ENCODE measurements at places on chromosomes 4 and X.
A peak's percentile ranks its signal among the peaks of the same experiment; 100 is the strongest.

DNA sequence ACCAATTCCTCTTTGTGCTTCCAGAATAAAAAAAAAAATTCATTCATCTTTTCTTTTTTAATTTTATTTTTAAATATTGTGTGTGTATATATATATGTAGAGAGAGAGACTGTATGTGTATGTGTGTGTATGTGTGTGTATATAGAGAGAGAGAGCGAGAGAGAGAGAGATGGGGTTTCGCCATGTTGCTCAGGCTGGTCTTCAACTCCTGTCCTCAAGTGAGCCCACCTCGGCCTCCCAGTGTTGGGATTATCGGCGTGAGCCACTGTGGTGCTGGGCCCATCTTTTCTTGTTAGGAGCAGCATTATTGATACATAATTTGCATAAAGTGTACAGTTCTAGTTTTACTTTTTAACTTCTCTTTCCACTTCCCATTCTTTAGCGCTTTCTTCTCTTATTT, 33.6 kb downstream of the KDM6A start:
- no peak for DNase-seq

DNA sequence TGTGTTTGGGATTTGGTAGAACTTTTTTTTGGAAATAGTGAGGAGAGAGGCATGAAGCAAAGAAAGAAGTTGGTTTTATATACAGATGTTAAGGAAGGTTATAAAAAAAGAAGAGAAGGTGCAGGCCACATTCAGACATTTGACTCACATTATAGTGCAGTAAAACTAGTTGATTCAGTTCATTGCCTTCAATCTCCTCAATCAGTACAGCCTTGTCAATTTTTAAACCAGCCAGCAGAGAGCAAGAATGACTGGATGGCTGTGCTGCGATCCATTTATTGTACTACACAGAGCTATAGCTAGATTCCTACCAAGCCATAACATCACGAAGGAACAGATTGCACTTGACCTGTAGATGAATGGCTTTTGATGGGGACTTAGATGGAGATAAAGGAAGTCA, 79.7 kb upstream of the LSM6 start:
- no peak for DNase-seq

DNA sequence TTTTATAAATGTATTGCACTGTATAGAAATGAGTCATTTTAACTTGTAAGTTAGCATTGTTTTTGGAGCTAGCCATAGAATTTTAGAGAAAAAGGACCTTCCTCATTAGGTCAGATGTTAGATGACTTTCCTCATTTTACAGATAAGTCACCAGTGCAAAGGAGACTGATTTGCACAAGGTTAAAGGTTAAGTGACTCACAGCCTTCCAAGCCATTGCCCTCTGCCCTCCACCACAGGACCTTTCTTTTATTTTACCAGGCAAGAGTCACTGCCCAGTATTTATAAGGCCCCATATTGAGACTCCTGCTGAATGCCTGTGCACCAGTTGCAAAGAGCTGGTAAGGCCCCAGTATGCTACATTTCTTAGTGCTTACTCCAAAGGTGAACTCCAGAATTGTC, 4.2 kb upstream of the ABCG2 start:
- no peak for DNase-seq

DNA sequence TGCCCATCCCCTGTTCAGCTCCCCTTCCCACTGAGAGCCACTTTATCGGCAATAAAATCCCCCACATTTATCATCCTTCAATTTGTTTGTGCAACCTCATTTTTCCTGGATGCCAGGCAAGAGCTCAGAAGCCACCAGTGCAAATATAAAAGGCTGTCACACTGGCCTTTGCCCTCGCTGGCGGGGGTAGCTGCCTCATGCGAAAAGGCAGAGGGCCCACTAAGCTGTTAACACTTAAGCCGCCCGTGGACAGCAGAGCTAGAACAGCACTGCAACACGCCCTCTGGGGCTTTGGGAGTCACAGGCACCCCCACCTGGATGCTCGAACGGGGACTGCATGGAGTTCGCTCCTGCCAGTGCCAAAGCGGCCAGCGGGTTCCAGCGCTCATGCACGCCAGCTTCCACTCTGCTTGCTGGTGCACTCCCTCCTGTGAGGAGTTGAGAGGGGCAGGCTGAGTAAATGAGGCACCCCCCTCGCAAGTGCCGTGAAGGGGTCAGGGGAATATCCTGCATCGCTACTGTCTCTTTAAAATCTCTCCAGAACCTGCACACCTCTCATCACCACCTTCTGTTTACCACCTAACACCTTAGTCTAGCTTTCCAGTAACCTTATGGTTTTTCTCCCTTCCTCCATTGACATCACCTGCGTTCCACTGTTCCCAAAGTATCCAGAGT, 99.5 kb downstream of the SORBS2 start:
- DNase-seq = no peak

GRCh38 chr4:52659722-52660261, 691 bp upstream of the USP46 start:
- DNase-seq = no peak

GRCh38 chr4:151864068-151864467, 103.3 kb upstream of the GATB start:
- DNase-seq = no peak

GRCh38 chr4:16942491-16942890, 44.0 kb upstream of the LDB2 start:
- DNase-seq = no peak

- DNase-seq = no peak
These were observed 50.3 kb downstream of the UGT2B4 start for GRCh38 chr4:69445388-69445787.

- DNase-seq = no peak
These were observed 5.6 kb upstream of the CENPC start for GRCh38 chr4:67550857-67551256.

DNA sequence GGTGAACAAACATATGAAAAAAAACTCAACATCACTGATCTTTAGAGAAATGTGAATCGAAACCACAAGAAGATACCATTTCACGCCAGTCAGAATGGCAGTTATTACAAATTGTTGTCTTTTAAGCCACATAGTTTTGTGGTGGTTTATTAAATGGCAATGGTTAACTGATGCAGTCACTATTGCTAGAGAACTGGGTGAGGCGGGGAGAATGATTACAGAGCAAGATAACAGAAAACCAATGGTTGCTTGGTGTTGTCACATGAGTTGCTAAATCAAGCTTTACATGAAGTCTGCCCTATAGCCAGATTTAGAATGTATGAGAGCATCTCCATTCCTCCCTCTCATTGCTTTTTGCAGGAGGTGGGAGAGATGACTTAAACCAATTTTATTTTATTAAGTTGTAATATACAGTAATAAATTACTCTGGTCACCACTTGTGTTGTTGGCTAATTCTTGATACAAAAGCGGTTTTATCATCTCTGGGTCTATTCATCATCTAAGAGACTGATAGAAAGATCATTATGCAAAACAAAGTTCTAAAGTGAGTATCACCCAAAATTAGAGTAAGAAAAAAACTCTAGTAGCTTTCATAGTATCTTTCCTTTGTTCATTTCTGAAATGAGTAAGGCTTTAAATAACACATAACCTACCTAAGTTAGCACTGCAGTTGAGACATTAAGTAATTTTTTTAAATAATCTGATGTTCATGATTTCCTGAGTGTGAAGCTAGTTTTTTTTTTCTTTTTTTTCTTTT, 859.5 kb downstream of the STIM2 start:
- no peak for DNase-seq

GRCh38 chrX:84873176-84873575, 130.5 kb upstream of the APOOL start:
- no peak for DNase-seq

DNA sequence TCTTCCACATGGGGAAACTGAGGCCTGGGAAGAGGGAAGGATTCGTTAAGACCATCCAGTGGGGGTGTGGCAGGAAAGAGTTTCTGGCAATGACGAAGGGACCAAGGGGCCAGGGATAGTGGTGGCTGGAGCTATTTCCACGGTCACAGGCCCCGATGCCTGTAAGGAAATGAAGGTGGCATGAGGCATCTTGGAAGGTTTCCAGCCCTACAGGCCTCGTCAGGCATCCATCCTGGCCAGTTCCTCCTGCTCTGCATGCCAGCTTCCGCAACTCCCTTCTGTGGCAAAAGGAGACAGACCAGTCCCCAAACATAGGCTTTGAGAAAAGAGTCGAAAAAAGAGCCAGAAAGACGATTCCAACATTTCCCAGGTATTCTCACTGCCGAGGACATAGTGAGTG, 9.2 kb upstream of the C4orf50 start:
- no peak for DNase-seq

- DNase-seq = no peak
These were observed 31.0 kb downstream of the OSTC start for GRCh38 chr4:108681321-108681809.

DNA sequence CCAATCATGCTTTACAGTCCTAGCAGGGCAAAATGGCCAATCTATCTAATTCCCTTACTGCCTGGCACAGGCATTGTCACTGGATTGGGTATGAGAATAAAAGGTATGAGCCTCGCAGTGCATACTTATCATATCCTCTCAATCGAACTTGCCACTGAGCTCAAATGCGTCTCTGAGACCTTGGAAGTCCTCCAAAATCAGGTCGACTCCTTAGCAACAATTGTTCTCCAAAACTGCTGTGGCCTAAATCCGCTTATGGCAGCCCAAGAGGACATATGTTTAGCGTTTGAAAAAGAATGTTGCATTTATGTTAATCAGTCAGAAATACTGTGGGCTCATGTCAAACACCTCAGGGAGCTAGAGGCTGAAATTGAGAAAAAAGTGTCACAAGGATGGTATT, 69.7 kb downstream of the SPIN4 start:
- no peak for DNase-seq

- DNase-seq = no peak
These were observed 63.3 kb upstream of the PRPS1 start for GRCh38 chrX:107565015-107565414.

GRCh38 chr4:47505666-47506065, 20.6 kb downstream of the ATP10D start:
- no peak for DNase-seq

- no peak for DNase-seq
These were observed at the start of gene CXCL5 for GRCh38 chr4:73998040-73999011. TSS of gene CXCL5 (minus strand) at chr4:73998677. CDS start at chr4:73998581, 96 bp downstream.

DNA sequence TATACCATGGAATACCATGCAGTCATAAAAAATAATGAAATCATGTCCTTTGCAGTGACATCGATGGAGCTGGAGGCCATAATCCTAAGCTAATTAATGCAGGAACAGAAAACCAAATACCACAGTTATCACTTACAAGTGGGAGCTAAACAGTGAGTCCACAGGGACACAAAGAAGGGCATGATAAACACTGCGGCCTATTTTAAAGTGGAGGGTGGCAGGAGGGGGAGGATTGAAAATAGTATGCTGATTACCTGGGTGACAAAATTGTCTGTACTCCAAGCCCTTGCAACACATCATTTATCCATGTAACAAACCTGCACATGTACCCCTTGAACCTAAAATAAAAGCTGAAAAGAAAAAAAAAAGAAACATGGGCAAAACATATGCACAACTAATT, 16.7 kb upstream of the SLC9B1 start:
- DNase-seq = no peak

GRCh38 chrX:117327373-117327772, 789.2 kb downstream of the KLHL13 start:
- DNase-seq = no peak

DNA sequence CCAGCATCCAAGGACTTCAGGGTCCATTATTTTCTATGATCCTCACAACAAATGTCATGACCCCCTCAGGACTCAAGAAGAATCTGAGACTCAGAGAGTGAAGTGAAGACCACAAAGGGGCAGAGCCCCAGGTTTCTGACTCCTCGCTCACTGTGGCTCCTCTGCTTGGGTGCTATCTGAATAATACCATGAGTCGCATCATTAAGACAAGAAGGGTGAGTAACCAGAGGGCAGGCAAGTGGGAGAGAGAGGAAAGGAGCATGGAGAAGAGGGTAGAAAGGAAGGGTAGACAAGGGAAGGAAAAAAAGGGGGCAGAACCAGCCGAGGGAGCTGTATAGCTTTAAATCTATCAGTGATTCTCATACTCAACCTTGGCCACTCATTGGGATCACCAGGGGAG, 15.5 kb upstream of the HSD17B10 start:
- DNase-seq = no peak

DNA sequence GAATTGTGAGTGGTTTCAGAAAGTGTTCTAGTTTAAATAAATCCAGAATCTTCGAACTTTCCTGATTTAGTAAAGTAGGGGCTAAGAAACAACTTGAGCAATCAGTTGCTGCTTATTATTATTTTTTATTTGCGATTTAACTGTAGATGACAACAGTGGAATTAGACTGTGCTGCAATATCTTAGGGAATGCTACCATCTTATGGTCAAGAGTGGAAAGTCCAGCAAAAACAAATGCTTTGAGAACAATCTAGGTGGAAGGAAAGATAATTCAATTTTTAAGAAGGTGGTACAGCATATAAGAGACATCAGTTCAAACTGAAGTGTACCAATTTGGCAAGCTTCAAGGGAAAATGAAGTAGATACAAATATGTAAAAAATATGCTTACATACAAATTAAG, 73.3 kb downstream of the CYLC1 start:
- no peak for DNase-seq

DNA sequence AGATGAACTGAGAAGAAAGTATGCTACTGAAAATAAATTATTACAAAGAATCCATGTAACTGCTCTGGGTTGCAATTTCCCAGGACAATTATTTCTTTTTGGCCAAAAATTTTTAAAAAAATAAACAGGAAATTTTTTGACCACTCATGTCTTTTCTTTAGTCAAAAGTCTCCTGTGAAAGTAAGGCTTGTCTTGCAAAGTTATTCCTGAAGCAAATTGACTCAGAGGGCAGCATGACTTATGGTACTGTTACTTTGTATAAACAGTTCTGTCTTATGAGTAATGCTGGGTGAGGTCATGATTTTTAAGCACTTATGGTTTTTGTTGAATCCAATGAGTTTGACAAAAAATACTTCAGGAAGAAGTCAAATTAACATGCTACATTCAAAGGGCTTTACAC, 292.8 kb upstream of the ARSJ start:
- peak; percentile 96 for DNase-seq

- DNase-seq = no peak
These were observed 509.1 kb downstream of the PPP4R3C start for GRCh38 chrX:26954029-26954428.

DNA sequence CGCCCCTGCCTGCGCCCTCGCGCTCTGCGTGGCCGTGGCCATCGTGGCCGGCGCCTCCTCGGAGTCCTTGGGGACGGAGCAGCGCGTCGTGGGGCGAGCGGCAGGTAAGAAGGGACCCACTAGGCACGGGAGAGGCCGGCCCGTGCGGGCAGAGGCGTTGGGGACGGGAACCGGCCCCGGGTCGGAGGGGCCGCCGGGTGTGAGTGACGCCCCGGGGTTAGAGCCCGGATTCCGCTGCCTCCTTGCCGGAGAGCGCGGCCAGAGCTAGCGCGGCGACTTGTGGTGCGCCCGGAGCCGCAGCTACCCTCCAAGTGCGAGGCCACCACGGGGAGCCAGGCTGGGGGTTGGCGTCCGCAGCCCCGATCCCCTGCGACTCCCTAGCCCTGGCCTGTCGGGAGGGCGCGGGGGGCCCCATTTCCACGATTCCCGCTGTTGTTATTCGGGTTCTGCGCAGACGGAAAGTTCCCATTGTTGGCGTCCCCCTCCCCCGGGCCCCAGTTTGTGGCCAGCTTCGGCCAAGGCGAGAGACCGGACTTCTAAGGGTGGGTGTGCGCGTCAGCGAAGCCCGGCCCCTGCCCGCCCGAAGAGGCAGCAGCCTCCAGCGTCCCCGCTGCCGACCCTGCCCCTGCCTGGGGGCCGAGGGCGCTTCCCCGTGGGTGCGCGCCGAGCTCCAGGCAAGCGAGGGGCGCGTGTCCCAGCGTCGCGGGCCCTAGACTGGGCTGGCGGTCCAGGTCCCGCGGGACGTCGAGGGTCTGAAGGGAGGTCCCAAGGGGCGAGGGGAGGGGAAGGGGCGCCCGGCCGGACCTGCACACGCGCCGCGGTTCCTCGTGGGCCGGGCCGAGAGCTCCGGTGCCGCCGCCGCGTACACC, 1.1 kb downstream of the FGFR3 start:
- no peak for DNase-seq

GRCh38 chr4:84249521-84249920, 249.6 kb downstream of the NKX6-1 start:
- no peak for DNase-seq
